ENCODE measurements at places on chromosomes 4 and X.

DNA sequence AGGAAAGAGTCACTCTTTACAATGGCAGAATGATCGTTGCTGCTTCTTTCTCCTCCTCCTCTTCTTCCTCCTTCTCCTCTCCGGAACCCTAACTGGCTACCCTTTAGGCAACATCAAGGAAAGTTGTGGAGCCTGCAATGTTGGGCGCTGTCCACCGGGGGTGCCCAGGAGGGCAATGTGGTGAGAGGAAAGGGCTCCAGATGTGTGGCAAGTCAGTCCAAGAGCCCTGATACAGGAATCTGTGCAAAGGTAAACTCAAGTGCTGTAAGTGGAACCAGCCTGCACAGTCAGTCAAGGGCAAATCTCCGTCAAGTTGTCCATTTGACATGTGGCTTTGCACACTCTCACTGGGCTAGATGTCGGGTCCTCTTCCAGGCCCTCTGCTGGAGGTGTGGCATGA, 2.8 kb downstream of the RTL5 start:
- no peak for DNase-seq

DNA sequence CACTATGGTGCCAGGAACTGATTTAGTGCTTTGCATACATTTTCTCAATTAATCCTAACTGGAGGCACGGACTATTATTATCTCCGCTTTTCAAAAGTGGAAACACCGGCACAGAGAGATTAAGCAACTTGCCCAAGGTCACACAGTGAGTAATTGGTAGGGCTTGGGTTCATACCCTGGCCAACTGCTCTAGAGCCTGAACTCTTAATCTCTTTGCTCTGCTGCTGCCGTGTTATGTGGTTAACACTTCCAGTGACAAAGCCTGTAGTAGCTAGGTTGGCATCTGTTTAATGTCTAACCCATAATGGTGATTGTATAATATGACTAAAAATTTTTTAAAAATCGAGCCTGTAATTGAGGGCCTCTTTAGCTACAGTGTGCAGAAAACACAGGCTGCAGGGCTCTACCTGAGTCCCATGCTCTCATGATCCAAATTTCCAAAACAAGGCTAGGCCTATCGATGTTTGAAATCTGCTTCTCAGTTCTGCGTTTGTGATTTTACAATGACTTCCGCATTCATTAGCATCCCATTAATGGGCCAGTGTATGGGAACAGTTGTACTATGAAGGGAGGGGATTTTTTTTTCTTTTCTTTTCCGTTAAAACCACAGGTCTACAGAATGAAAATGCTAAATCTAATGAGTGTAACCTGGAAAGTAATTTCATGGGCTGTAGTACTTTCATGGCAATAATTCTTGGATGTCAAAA, 219.3 kb upstream of the JADE1 start:
- no peak for DNase-seq

- DNase-seq, result no peak
Measured at GRCh38 chrX:103845165-103845653, 13.2 kb upstream of the RAB9B start.

GRCh38 chrX:112819008-112819640, 21.5 kb downstream of the AMOT start:
- no peak for DNase-seq

Measured in stimulated activated CD8-positive, alpha-beta memory T cell treated with anti-CD3 and anti-CD28 coated beads, Interleukin-15, amount 100 ng/mL, for 24 hours (primary cell).